ENCODE measurements at places on chromosomes 6 and 20.

GRCh38 chr6:36692861-36693702 is 4.5 kb upstream of the RAB44 start:
- no peak for DNase-seq

- no peak for DNase-seq
Observed at GRCh38 chr6:120938164-120938875, 396.0 kb downstream of the TBC1D32 start.

DNA sequence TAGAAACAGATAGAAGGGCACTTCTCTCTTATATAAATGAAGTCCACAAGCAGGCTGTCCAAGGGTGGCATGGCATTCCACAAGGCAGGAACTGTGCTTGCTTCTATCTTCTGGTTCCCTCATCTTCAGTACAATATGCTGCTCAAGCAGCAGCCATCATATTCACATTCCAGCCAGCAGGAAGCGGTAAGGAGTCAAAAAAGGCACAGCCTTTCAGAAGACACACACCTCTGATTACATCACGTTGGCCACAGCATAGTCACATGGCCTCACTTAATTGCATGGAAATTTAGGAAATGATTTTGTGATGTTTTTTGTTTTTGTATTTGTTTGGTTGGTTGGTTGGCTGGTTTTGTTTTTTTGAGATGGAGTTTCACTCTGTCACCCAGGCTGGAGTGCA is 19.0 kb downstream of the REM1 start:
- peak; percentile 16 for DNase-seq

- DNase-seq: no peak
Observed at GRCh38 chr20:31684153-31685015, 38.3 kb downstream of the BCL2L1 start.

DNA sequence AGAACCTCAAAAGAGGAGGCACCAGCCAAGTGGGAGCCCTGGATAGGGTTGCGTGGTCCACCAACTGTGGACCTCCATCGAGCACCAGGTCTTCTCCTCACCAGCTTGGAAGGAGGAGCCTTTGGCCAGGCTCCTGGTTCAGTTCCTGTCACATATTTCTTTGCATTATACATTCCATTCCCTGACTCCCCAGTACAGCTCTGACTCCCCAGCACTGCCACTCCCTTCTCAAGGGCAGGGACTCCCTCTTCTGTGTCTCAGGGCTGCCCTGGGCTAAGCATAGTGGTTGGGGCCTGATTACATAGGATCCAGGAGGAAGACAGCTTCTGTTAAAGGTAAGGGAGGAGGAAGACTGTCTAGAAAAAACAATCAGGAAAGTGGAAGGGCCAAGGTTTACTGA is 91.1 kb downstream of the MRPL14 start:
- DNase-seq: no peak

DNA sequence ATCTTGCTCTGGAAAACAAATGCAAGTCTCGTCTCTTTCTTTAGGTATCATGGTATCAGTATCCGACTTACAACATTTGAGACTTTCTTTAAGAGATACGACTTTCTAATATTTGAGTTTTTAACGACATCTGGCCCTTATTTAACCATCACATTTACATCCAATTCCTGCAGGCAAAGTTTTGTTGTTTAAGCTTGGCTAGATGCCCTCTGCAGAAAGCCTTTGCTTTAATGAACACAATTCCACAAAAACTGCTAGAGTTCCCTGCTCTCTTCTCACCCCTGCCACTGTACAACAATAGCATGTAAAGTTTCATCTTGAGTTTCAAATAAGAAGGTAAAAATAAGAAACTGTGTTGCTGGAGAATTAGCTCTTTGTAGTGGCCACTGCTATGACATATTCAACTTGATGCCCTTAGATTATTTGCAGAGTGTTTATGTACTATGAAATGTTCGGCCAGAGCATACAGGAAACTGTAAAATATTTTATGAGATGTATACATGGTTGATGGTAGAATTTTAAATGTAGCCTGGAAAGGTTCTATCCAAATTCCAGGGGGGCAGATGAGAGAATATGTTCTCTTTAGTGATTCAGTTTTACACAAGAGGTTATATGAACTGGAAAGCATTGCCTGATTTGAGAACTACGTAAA is 438.6 kb downstream of the CDC5L start:
- no peak for DNase-seq

GRCh38 chr6:92110403-92110802 is 1309.0 kb downstream of the EPHA7 start:
- DNase-seq: no peak
